ENCODE measurements at places on chromosomes 6 and 20. TPM values are rescaled to one million over a fixed set of nuclear protein-coding genes. Genes with fewer than 3 reads are reported as not detected.

The REM1 gene
- polyA plus RNA-seq, result 7.7 TPM

The IMPG1 gene
- polyA plus RNA-seq, result 1.0 TPM

The UST gene
- polyA plus RNA-seq, result 7.4 TPM

The PCED1A gene
- 61.8 TPM for polyA plus RNA-seq

The COL10A1 gene
- 0.32 TPM for polyA plus RNA-seq

The BANF2 gene
- not detected for polyA plus RNA-seq

The VTA1 gene
- polyA plus RNA-seq, result 65.8 TPM

The PRND gene
- polyA plus RNA-seq, result 22.3 TPM

The PLCB1 gene
- polyA plus RNA-seq, result 19.4 TPM

The RTEL1 gene
- polyA plus RNA-seq, result 20.7 TPM

The MC3R gene
- not detected for polyA plus RNA-seq

The HLA-DPA1 gene
- polyA plus RNA-seq, result 14.9 TPM

The RIPPLY2 gene
- polyA plus RNA-seq, result not detected

The HSPA1L gene
- polyA plus RNA-seq, result 2.9 TPM

The BPIFB4 gene
- polyA plus RNA-seq, result not detected

The ADGRG6 gene
- 159 TPM for polyA plus RNA-seq

The ITPR3 gene
- 70.8 TPM for polyA plus RNA-seq

The WFDC10B gene
- polyA plus RNA-seq, result not detected

The EFCAB8 gene
- polyA plus RNA-seq, result 0.11 TPM

The HLA-DOA gene
- 3.3 TPM for polyA plus RNA-seq

The PSORS1C2 gene
- polyA plus RNA-seq, result 0.14 TPM

The SIRPB2 gene
- 2.8 TPM for polyA plus RNA-seq

The SAMD5 gene
- 30.3 TPM for polyA plus RNA-seq

The DACT2 gene
- polyA plus RNA-seq, result 31.6 TPM

The SRSF6 gene
- polyA plus RNA-seq, result 307 TPM

The PRR18 gene
- polyA plus RNA-seq, result 0.31 TPM

The CLVS2 gene
- 0.78 TPM for polyA plus RNA-seq

The ENPP3 gene
- 0.92 TPM for polyA plus RNA-seq

The BFSP1 gene
- 4.1 TPM for polyA plus RNA-seq

The MRAP2 gene
- 10.9 TPM for polyA plus RNA-seq

The DNAAF9 gene
- polyA plus RNA-seq, result 26.0 TPM

Data from left lung (tissue), 14 donors.